Gastroesophageal sphincter (tissue), 4 donors: ENCODE measurements at places on chromosomes 6 and 20.

DNA sequence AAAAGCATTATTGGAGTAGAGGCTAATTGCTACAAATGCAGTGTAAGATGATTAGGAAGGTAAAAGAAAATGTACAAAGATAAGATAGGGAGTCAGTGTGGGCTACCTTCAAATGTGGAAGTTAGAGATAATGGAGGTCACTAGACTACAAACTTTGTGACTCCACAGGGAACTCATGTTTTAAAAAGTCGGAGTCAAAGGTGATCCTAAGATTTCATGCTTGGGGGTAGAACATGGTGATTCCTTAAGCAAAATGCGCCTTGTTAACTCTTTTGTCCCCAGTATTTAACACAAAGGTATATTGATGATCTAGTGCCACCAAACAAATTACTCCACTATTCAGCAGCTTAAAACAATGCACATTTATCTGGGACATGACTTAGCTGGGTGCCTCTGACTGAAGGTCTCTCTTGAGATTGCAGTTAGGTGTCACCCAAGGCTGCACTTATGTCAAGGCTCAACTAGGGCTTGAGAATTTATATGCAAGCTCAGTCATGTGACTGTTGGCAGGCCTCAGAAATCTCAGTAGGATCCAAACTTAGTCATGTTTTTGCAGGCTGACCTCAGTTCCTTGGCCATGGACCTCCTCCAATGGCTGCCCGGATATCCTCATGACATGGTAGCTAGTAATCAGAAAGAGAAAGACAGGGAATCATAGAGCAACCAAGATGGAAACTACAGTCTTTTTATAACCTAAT lies 11.4 kb upstream of the SNX9 start:
- ATAC-seq: no peak

DNA sequence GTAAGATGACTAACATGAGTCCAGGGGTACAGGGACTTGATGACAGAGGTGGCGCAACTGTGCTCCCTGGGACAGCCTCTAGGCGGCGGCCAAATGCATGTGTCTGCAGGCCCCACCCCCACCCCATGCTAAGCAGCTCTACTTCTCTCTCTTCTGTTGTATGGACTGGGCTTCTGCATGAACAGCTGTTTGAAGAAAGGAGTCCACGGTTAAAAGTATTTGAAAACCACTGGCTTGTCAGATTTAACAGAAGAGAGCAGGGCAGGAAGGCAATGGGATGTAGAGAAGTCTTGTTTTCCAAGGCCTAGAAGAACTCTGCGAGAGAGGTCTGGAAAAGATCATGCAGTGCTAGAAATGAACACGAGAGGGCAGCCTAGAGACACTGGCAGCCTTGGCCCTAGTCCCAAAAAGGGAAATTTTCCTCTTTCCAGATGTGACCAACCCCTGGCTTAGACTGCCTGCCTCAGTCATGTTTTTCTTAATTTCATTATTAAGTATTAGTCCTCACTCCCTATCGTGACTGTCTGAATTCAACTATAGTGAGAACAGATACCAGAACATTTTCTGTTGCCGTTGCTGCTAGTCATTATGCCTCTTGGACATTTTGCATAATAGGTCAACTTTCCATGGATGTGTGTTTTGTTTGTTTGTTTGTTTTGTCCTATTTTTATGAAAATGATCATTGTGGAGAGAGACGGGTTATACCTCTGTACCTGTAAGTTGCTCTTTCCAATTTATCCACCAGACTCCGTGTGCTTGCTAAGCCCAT lies 265.0 kb downstream of the ADGRG6 start:
- ATAC-seq: peak; percentile 53

DNA sequence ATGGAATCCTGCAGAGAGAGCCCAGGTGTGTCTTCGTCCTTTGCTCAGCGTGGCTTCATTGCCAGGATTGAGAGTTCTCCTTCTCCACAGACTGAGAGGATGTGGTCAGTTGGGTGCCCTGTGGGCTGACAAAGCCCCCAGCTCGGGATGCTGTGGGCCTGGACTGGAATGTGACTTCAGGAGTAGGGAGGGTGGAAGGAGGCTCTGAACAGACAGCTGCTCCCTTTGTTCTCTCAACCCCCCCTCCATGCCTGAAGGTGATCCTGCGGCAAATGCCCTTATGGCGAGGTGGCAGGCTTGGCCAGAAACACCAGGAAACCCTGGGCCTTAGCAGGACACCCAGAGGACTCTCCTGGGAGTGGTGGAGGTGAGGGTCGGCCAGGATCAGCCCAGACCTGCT lies 1.8 kb upstream of the CST5 start:
- ATAC-seq: no peak

GRCh38 chr6:159118924-159119323 lies 50.3 kb upstream of the FNDC1 start:
- no peak for ATAC-seq

GRCh38 chr6:5705252-5705651 lies 301.5 kb downstream of the NRN1 start:
- ATAC-seq: no peak

- no peak for ATAC-seq
Observed at GRCh38 chr20:13772529-13772928, 12.2 kb downstream of the ESF1 start.

DNA sequence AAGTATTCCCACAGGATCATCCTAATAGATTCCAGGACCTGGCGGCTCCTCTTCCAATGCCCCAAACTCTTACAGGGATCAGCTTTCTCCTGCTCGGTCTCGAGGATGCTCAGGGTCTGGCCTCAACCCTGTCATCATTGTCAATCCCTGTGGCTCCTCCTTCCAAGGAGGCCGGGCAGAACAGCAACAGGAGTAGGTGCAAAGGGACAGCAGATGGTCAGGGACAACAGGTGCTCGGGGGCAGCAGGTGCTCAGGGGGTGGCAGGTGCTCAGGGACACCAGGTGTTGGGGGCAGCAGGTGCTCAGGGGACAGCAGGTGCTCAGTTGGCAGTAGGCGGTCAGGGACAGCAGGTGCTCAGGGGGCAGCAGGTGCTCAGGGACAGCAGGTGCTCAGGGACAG lies 84.8 kb downstream of the TTLL2 start:
- no peak for ATAC-seq

DNA sequence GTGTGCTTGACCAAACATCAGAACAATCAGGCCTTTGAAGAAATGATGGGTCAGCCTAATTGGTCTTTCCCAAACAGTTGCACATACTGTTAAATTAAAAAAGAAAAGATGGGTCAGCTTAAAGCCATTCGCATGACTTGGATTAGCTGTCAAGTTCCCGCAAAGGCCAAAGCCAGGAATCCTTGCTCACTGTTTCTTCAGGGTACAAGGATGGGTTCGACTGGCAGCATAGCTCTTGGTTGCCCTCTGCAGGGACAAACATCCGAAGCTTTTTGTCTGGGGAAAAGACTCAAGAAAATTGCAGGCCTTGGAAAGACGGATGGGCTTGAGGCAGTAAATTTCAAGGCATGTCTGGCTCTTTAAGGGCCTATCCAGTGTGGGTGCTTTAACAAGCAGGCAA lies 168.0 kb downstream of the HDGFL1 start:
- ATAC-seq: no peak

DNA sequence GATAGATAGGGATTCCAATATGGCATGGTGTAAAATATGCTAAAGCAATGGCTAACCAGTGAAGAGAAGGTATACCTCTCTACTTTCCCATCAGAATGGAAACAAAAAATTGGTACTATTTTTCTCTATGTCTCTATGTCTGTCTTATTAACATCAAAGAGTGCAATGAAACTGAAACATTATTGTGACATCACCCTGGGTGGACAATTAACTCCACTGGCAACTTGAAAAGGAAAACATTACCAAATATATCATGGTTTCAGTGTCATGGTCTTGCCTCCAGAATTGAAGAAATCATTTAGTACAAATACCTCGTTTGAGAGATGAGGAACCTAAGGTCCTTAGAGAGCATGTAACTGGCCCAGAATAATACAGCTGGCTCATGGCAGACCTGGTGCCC lies 1132.5 kb upstream of the MAP3K7 start:
- no peak for ATAC-seq

DNA sequence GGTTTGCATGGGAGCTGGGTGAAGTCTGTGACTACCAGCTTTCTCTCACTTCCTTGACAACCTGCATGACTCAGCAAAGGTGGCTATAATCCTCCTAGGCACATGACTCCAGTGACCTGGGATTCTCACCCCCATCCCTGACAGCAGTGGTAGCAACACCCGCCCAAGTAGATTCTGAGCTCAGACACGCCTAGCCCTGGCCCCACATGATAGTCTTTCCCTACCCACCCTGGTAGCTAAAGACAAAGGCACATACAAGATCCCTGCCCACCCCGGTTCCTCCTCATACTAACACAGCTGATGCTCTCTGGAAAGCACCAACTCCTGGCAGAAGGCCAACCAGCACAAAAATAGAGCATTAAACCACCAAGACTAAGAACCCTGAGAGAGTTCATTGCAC lies 25.9 kb upstream of the CRISP1 start:
- ATAC-seq: no peak

DNA sequence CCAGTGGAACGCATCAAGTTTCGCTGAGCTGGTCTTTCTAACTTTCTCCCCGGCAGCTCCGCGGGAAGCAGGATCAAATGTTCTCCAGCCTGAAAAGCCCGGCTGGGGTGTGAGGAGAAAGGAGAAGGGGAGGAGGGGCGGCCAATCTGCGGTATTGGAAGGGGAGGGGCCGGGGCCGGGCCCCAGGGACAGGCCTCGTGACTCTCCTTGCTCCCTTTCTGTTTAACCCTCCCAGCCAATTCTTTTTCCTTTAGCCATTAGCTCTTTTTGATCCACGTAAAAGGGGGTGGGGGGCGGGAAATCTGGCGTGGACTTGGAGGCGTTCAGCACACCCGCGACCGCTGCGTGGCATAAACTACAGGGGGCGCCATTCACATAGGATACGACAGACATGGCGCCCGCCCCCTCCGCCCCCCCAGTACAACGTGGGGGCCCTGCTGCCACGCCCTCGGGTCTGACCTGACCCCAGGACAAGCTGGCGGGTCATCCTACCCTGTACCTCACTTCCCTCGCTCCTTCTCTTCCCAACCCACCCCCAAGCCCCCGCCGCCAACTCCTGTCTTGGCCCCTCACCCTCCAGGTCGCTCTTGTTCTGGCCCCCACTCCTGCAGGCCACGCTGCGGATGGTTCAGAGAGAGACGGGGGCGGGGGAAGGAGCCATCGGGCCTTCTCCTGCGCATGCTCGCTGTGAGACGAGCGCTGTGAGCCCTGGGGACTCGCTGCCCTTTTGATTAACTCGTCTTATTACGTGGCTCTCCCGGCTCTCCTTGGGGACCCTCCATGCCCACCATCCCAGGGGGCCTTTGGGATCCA lies 7.8 kb upstream of the MDGA1 start:
- ATAC-seq: peak; percentile 92

- ATAC-seq: no peak
Observed at GRCh38 chr6:36837686-36838085, 1.6 kb downstream of the CPNE5 start.

DNA sequence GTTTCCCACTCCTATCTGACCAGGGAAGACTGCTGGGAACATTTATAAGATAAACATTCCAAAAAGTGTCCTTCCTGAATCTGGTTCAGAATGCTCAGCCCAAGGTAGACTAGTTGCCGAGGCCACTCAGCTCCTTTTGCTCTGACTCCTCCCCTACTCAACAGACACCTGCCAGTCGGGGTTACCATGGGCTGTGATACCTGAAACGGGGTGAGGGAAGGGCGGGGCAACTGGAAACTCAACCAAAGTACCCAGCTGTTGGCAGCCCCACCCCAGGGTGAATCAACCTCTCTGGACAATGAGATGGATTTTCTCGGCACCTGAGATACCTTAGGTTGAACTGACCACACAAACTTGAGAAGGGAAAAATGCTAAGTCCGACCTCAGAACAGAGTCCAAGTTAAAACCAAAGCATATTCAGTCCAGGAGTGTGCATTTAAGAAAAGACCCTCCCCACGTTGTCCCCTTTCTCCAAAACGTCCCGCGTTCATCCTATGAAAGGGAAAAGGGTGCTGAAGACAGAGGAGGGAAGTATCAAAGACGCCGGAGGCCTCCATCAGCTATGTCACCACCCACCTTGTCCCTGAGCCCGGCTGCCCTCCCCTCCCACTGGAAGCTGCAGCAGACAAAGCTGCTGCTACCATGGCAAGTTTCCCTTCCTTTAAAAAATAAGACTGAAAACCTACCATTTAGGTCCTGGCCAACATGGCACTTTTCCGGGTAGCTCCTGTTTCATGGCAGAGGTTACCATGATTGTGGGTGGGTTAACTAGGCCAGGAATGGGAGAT lies 100.1 kb downstream of the SLC23A2 start:
- no peak for ATAC-seq

- ATAC-seq: no peak
Observed at GRCh38 chr6:41573276-41573675, 27.1 kb downstream of the FOXP4 start.

- no peak for ATAC-seq
Observed at GRCh38 chr6:16130437-16130891, 1.6 kb downstream of the MYLIP start.

GRCh38 chr6:122569230-122569771 lies 40.9 kb upstream of the PKIB start:
- no peak for ATAC-seq

GRCh38 chr6:9428421-9429172 lies 986.3 kb downstream of the TFAP2A start:
- ATAC-seq: no peak

- ATAC-seq: no peak
Observed at GRCh38 chr6:152160346-152160745, 352.9 kb downstream of the ESR1 start.

DNA sequence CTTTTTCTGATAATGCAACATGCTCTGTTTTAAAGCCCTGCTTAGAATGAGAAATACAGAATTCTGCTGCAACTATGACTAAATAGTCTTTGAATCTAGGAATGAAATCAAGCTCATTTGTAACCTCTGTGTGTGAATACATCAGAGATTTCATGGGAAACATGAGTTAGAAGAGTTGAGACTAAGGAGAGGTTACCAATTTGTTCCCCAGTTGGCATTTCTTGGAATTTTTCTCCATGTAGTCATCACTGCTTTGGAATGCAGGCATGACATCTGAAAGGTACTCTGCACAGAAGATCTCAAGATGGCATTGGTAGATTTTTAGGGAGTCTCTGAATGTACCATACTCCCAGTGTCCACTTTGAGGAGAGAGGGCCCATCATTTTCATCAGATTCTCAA lies 237.2 kb downstream of the TFAP2A start:
- ATAC-seq: no peak

- no peak for ATAC-seq
Observed at GRCh38 chr6:42294759-42295158, 77.1 kb upstream of the MRPS10 start.

GRCh38 chr6:120214088-120214499 lies 864.5 kb upstream of the MAN1A1 start:
- ATAC-seq: no peak

DNA sequence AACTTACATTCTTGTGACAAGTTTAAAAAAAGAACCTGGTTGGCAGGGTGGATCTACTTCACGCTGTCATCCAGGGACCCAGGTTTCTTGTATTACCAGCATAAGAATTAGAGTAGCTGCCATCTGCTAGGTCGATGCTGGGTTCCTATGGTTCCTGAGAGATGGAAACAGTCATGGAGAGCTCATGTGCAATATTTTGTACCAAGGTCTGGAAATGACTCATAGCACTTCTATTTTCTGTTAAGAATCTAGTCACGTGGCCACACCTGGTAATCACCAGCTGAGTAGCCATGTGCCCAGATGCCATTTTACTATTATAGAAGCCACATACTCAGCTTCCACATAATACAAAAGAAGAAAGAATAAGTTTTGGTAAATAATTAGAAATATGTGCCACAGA lies 171.3 kb downstream of the CD83 start:
- ATAC-seq: no peak

- ATAC-seq: no peak
Observed at GRCh38 chr6:106377061-106377540, 16.6 kb downstream of the CRYBG1 start.
